Activated effector memory CD4-positive, alpha-beta T cell treated with Interleukin-2 at 50 U/mL for 16 hours (primary cell): ENCODE measurements at places on chromosomes 5 and 9.

DNA sequence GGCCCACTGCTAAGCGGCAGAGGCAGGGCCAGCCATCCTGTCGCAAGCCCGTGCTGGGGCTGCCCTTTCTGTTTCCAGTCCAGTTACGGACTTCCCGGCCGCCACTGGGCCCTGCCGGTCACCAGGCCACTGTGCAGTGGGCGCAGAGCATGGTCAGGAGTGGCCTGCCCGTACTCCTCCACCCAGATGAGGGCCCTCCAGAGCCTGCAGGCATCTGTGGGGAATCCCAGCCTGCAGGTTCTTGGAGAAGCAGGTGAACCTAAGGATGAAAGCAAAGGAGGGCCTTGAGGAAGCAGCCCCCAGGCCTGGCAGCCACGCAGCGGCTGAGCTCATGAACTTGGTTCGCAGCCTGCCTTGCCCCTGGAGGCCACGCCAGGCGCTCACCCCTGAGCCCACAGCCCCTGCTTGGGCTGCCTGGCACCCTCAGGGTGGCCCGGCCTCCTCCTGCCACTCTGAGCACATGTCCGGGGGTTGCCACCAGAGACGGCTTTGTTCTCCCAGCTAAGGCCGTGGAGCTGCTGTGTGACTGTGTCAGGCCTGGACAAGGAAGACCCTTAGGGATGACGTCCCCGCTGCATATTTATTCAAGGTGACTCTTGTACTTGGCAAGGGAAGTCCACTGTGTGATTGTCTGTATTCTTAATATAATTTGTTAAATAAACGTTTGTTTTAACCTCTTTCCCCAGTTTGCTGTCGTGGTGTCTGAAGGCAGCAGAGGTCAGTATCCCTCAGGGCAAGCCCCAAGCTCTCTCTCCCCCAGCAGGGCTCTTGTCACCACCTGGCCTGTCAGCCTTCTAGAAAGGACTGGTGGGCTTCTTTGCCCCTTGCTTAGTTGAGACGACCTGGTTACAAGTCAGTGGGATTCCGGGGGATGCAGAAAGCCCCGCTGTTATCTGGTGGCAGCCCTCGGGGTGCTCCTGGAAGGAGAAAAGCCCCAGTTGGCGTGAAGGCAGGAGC, 107.1 kb upstream of the LMX1B start:
- DNase-seq = no peak

- DNase-seq = no peak
Measured at GRCh38 chr5:59040024-59040803, 457.3 kb downstream of the RAB3C start.

- DNase-seq = no peak
Measured at GRCh38 chr5:35393901-35394300, 163.6 kb upstream of the PRLR start.

DNA sequence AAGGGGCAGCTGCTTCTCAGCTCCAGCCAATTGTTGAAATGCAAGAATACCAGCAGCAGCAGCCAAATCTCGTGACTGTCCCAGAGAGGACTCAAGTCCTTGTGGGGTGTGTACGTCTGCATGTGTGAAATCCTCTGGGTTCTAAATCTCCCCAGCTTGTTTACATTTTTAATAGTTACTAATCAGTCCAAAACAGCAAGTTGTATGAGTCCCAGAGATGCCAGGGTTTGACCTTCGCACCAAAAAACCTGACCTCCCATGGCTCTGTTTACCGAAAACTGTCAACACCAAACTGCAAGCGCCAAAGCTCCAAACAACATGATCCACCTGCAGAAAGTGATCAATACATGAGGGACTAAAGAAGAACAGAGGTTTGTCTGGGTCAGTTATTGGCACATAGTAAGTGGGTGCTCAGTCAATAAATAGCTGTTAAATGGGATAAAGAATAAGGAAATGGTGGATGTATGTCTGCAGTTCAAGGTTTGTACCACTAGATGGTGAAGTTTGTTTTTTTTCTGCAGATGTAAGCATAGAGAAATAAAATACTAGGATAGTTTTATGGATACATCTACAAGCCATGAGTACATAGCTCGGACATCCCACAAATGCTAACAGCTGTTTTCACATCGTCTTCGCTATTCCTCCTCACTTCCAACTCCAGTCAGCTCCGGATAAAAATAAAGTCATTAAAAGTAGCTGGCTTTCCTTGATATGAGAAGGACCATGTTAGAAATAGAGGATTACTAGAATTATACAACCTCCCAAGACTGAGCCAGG, 85.3 kb upstream of the ADRB2 start:
- DNase-seq = no peak

DNA sequence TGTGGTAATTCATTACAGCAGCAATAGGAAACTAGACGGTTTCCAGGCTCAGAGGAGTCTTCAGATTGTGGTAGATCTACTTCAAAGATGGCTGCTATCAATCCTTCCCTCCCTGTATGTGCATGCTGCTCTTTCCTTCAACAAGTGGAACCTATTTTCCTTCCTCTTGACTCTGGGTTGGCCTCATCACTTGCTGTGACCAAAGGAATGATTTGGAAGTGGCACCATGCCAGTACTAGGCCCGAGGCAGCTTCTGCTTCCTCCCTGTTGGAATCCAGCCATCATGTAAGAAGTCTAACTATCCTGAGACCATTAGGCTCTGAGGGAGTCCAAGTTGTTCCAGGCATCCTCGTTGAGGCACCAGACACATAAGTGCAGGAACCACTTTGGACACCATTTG, 46.5 kb upstream of the MCTP1 start:
- DNase-seq = no peak

GRCh38 chr5:127961006-127961762, 122.4 kb upstream of the SLC12A2 start:
- DNase-seq = no peak

GRCh38 chr9:111298731-111299598, 31.1 kb downstream of the OR2K2 start:
- DNase-seq = no peak

DNA sequence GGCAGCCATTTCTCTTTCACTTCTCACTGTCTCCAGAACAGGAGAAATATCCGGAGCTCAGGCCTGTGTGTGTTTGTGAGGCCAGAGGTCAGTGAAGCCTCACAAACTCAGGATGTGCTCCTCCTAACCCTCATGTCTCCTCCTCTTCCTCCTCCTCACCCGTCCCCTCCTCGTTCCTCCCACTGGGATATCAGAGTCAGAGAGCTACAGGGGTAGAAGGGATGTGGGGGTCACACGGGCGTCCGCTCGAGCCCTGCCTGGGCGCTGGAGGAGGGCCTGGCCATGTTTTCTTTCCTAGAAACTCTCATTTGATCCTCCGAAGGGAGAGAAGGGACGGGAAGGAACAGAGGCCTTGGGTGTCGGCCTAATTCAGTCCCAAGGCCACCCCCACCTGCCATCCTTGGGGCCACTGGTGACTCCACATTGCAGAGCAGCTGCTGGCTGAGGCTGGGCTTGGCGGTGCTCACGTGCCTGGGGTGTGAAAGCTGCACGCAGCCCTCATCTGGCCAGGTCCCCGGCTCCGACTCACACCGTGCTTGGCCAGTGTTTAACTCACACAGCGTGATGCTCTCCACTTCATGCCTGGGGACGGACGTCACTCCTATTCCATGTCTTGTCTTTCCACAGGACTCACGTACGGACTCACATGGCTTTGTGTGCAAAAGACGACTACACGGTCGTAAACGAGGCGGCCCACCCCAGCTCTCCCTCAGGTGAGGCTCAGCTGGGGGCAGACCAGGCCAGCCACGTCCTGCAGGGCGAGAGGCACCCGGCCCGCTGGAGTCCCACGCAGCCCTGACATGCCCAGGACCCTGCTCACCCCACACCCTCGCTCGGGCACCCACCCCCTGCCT, 22.6 kb upstream of the SLC6A19 start:
- no peak for DNase-seq

GRCh38 chr9:86020731-86021130, 78.6 kb downstream of the GOLM1 start:
- no peak for DNase-seq

DNA sequence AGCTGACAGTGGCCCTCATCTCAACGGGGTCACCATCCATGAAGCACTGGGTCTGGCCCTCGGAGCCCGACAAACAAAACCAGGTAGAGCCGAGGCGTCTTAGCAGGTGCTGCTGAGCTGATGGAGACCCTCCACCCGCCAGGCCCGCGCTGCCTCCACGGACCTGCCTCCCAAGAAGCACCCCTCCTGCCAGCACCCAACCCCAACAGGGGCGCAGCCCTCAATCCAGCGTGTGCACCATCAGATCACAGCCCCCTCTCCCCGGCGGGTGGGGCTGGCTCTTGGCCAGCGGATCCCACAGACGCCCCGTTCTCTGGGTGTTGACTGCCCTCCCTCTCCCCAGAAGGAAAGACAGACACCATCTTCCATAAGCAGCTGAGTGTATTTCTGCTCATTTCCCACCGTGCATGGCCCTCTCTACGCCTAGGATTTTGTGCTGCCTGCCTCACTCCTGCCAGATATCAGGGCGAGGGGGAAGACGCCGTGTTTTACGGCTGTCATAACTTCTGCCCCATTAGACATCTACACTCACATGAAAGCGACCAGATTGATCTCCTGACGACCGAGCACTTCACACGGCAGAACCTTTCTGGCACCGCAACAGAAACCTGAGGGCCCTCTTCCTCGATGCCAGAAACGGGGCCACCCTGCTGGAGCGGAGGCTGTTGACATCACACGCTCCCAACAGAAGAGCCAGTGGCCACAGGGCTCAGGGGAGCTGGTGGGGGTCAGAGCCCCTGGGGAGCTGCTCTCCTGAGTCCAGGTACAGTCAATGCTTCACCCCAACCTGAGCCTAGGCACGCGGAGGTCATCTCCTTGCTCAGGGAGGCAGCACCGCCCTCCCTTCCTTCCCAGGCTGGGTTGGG, 12.4 kb downstream of the NACC2 start:
- DNase-seq = no peak

DNA sequence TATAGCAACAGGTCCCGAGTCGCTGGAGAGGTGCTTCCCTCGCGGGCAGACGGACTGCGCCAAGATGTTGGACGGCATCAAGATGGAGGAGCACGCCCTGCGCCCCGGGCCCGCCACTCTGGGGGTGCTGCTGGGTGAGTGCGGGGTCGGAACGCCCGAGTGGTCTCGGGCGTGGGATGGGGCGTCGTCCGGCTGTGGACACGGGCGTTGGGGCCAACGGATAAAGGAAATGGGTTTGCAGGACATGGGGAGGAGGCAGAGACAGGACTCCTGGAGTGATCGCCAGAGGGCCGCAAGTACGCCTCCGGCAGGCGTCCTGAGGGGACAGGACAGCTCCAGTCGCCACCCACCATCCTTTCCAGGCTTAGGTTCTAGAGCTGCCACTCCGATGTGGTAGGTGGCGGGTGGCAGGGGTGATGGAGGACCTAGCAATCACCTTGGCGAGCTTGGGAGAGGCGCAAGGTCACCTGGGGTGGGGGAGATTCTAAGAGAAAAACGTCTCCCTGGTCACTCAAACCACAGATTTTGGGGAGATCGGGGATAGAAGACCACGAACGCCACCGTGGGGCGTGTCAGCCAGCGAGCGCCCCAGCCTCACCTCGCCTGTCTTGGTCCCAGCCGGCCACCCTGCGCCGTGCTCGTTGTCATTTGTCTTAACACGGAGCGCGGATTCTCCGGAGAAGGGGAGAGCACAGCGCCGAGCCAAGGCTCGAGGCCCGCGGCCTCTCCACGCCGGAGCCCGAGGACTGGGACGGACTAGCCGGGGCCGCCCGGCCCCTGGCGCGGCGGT, 922 bp downstream of the LMX1B start:
- DNase-seq = no peak

DNA sequence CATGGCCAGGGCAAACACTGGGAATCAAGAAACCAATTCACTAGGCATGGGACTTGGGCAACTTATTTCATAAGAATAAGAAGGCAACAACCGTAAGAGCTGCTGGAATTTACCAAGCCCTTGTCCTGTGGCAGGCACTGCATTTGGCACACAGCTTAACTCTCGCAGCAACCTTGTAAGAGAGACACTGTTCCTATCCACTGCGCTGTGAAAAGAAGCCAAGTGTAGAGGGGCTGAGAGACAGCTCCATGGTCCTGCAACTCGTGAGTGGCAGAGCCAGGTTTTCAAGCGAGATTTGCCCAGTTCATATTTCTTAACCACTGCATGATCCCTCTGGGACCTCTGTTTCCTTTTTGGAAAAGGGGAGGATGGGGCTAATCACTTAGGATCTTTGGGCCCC, 129.3 kb upstream of the STC2 start:
- DNase-seq = no peak

DNA sequence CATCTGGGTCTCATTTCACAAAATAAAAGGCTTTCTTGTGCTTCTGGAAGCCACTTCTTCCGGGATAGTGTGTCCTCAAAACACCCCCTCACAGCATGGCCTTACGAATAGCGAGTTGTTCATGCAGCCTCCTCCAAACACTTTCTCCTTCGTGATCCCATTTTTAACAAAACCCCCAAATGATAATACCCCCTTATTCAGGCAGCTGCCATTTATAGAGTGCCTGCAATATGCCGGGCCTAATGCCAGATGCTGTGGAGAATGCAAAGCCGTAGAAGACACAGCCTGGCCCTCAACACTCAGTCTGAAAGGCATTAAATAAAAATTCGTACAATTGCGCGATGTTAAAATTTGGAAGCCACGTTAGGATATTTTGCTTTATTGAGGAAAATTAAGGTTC, 66.4 kb upstream of the SLC44A1 start:
- no peak for DNase-seq

DNA sequence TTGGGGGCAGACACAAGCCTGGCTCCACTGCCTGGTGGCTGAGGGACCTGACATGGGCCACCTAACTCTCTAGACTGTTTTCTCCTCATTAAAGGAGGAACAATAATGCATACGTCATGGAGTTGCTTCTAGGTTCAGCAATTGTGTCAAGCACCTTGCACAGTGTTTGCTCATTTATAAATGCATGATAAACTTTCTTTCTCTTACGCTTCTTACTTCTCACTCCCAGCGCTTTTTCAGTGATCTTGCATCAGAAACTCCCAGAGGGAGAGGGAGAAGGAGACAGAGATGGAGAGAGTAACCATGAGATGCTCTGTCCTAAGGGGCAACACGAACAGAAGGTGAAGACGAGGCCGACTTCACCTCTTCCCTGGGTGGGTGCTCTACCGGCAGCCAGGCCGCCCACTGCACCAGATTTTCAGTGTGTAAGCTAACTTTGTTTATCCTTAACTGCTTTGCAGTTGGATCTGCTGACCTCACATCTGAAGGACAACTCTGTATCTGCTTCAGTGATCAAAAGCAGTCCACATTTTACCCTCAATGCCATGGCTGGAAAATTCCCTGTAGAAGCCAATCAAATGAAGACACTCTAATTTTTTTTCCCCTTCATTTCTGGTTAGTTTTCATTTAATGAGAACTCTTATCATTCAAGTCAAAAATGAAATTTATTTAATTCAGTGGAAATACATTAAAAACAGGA, 35.3 kb downstream of the MED27 start:
- DNase-seq = no peak

DNA sequence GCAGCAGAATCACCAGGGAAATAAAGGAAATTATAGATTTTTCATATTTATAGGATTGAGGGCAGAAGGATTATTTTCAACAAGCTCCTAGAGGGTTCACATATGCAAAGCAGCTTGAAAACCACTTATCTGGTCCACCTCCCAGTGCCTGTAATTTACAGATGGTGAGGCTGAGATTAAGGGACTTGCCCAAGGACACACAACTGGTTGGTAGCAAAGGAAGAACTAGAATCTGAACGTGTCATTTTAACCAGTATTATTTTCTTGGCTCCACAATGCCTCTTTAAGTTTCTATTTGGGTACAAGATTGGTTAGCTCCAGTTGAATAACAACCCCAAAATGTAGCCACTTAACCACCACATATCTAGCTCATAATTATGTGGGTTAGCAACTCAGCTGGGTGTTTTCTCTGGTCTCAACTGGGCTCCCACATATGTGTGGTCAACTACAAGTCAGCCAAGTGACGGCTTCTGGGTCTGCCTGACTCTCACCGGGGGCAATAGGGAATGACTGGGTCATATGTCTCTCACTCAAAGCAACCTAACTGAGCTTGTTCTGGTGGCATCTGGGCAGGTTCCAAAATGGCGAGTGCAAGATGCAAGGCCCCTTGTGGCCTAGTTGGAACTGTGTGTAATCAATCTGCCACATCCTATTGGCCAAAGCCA, 127.7 kb downstream of the ZDHHC21 start:
- no peak for DNase-seq
